AG08395 (cell line): ENCODE measurements at places on chromosomes 12 and 14.

- peak; percentile 13 for DNase-seq
Observed at GRCh38 chr14:37546621-37547447, 48.2 kb downstream of the FOXA1 start.

- DNase-seq: peak; percentile 87
Observed at GRCh38 chr12:51855586-51856428, 7.3 kb upstream of the FIGNL2 start.

DNA sequence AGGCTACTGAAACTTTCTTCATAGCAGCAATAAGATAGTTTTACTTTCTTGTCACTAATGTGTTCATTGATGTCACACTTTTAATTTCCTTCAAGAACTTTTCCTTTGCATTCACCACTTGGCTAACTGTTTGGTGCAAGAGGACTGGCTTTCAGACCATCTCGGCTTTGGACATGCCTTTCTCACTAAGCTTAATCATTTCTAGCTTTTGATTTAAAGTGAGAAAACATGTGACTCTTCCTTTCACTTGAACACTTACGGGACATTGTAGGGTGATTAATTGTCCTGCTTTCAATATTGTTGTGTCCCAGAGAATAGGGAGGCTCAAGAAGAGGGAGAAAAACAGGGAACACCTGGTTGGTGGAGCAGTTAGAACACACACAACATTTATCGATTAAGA is 41.9 kb downstream of the IFNG start:
- DNase-seq: no peak

DNA sequence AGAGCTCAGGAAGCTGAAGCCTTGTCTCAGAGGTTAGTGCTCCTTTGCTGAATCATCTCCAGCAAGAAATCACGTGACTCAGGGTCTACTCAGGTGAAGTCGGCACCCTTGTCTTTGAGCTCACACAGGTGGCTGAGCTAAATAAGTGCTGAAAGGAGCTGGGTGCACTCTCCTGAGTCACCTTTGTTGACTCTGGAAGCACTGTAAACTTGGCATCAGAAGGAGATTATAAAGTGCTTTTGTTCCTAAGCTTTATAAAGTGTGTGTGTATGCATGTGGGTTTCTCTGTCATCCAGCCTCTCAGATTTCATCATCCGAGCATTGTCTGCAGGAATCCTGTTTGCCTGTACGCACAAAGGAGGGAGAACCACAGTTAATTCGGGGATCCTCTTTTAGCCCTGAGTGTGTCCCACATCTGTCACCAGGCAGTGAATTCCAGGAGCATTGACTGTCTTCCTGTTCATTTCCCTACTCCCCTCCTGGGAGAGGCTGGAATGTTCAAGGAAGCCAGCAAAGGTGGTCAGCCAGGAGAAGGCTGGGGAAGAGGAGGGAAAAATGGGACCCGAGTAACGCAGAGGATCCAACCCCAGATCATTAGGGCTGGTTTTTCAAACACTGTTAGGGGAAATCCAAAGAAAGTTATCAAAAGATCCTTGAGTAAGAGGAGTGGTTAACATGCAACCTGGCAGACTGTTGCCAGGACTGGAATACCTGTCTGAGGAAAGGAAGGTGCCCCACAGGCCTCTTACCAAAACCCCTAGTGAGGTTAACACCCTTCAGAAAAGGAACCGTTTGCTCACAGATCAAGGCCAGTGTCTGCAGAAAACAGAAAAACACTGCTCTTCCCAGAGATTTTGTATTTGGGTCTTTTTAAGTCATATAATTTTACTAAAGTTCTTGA is 157.5 kb upstream of the HIF1A start:
- peak; percentile 78 for DNase-seq

GRCh38 chr12:89344862-89345202 is 7.5 kb downstream of the DUSP6 start:
- DNase-seq: no peak

GRCh38 chr12:16604596-16605252 is 1.2 kb downstream of the LMO3 start:
- no peak for DNase-seq

GRCh38 chr14:85124631-85125290 is 405.2 kb upstream of the FLRT2 start:
- no peak for DNase-seq

- peak; percentile 55 for DNase-seq
Observed at GRCh38 chr14:89915114-89915878, 39.2 kb downstream of the EFCAB11 start.

GRCh38 chr12:123815968-123816367 is 53.9 kb downstream of the DNAH10 start:
- no peak for DNase-seq

DNA sequence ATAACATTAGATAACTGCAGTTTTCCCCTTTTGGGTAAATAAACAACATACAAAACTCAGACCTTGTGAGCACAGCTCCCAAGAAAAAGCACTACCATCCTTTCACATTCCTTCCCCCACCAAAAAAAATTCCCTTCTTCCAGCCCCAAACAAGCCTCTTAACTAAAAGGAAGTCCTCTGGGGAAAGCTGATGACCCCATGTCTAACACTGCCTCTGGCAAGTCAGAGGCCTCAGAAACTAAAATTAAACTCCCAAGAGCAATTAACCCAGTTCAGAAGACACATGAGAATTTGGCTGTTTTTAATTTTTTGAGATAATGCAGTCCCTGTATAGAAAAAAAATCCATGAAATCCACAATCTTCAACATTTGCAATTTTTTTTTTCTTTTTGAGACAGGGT is 127.7 kb downstream of the SPTSSA start:
- no peak for DNase-seq

DNA sequence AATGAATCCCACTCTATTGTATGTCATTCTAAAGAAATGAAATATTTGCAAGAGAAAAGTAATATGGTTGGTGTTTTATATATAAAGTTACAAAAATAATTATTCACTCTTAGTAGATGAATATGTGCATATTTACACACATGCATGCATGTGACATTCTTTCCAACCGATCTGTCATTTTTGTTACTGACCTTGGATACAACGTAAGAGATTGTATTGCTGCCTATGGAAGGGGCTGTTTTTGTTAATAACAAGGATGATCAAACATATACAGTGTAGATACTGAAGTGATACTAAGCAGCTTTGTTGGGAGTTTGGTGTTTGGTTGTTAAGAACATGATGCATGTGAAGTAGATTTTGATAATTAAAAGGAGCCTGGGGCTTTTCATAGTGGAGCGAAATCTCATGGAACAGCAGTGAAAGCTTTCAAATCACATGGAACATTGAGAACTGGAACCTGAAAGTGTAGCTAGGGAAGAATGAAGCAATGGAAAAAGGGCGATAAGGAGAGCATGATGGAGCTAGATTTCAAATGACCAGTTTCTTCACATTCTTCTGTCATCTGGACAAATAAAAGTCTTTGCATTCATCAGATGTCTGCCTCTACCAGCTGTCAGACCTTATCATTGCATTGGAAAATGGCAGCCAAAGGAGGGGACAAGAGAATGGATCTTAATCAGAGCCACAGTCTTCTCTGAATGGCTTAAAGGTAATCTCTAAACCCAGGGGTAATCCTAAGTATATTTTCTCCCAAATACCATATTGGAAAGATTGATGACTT is 10.0 kb downstream of the BORCS5 start:
- DNase-seq: no peak

DNA sequence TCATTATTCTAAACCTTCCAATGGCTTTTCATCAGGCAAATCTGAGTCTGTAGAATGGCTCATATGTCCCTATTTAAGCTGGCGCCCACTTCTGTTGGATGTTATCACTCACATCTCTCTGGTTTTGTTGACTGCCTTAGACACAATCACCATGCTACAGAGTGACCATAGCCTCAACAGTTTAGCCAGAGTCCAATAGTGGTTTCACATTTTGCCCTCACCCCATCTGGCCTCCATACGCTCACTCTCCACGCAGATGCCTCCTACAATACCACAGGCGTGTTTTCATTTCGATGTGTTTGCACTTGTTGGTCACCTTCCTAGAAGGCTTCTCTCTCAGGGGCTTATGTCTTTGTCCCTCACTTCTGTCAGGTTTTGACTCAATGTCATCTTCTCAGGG is 3.4 kb downstream of the KLRB1 start:
- DNase-seq: no peak

DNA sequence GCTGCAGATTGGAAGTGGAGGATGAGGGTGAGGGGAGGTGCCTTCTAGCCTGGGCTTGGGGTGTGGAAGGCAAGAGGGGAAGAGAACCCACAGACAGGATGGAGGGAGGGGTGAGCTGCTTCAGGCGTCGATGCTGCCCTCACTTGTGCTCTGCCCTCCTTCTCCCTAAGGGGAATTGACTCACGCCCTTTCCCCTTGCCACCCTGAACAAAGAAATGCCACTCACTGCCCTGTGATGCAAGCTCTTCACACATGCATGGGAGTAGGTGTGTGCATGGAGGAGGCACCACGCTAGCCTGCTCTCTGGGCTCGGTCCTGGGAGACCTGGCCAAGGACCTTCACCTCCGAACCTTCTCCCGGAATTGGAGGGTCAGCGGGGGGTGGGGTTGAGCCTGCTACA is 35.7 kb upstream of the PRMT8 start:
- DNase-seq: no peak

DNA sequence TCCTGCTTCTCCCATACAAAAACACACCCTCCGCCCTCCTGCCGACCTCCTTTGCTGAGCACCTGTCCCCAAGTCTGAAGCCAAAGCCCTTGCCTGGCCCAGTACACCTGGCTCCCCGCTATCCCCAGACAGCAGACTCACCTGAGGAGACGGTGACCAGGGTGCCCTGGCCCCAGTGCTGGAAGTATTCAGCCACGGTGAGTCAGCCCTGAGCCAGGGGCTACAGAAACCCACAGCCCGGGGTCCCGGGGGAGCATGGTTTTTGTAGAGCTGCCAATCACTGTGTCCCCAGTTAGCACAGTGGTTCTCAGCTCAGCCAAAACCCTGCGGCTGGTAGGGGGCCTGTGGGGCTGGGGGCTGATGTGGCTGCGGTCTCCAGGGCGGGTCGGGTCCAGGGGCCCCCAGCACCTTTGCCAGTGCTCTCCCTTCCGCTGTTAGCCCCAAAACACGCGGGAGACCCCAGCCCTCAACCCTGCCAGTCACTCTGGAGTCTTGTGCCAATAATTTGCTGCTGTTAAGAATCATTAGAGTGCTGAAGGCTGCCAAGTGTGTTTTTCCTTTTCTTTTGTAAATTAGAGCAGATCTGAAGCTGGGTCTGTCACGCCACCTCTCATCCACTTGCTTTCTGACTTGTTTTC is 339.0 kb downstream of the TMEM121 start:
- DNase-seq: no peak

DNA sequence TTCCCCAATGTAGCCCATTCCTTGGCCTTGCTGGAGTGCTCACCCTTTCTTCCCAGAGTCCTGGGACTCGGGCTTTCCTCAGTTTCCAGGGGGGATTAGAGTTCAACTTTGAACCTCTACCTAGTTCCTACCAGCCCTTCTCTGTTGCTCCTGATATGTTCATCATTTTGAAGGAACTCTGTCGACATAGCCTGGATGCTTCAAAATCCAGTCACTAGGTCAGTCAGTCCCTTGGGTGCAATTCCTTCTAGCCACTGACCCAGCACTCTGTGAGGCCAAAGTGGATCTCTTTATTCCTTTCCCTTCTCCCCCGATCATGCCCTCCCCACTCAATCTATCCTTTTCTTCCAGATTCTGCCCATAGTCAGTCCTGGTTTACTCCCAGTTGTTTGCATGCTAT is 72.3 kb upstream of the TMCC3 start:
- DNase-seq: no peak

- DNase-seq: no peak
Observed at GRCh38 chr12:49779581-49779980, 38.2 kb downstream of the TMBIM6 start.

GRCh38 chr14:102493585-102493984 is 16.0 kb downstream of the ANKRD9 start:
- no peak for DNase-seq

DNA sequence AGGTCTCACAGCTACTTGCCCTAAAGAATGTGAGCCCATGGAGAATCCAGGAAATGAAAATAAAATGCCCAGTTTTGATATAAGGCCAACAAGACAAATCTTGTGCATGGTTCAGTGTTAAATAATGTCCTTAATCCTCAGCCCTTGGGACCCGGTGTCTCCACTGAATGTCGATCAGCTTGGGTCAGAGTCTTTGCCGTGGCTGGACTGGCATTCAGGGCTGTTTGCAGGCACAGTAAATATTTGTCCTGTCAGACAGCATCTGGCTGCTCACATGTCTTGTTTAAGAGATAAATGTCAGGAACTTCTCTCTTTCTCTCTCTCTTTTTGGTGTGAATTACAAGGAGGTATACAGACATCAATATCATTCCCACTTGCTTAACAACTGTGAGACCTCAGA is 452.5 kb downstream of the FUT8 start:
- DNase-seq: peak; percentile 25

DNA sequence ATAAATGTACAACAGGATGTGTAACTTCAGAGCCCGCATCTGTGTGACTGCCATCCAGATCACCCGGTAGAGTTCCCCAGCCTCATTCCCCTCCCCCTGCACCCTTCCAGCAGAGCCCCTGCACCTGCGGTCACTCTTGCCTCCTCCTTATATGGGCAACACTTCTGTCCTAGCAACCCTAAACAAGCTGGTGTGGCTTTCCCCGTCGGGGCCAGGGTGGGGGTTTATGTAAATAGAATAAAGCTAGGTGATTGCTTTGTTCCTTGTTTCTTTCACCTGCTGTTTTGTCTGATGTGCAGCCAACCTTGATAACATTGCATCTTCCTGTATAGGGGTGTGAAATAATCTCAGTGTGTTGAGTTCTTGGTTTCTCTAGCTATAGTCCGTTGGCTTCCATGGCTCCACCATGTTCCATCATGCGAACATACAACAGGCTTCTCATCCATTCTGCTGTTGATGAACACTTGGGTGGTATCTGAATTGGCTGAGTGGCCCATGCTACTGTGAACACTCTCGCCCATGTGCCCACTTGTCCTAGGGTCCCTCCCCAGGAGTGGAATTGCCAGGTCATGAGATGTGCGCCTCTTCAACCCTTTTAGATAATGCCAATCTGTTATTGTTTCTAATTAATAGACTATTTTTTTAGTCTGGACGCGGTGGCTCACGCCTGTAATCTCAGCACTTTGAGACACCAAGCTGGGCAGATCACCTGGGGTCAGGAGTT is 102.2 kb downstream of the KIF26A start:
- no peak for DNase-seq

DNA sequence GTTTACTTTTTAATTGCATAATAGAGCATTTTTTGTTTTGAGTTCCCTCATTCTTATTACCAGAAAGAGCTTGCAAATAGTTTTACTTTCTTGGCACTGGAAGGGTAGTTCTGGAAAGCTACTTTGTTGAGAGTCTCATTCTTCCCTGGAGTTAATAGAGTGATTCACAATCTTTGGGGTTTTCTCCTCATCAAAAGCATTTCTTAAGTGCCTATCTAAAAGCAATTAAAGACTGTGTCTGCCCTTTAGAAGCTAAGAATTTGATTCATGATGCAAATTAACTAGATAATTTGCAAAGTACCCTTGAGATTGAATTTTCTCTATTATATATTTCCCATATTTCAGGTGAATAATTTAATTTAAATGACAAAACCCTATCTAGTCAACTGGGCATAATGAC is 8.1 kb upstream of the BMAL2 start:
- DNase-seq: peak; percentile 29

- peak; percentile 17 for DNase-seq
Observed at GRCh38 chr12:39145175-39145999, 240.0 kb upstream of the CPNE8 start.
